ENCODE measurements at places on chromosomes 3 and 15. TPM values are rescaled to one million over a fixed set of nuclear protein-coding genes. Genes with fewer than 3 reads are reported as not detected.

- no peak for DNase-seq
Observed at GRCh38 chr3:73729969-73730440, 105.3 kb upstream of the PDZRN3 start.

DNA sequence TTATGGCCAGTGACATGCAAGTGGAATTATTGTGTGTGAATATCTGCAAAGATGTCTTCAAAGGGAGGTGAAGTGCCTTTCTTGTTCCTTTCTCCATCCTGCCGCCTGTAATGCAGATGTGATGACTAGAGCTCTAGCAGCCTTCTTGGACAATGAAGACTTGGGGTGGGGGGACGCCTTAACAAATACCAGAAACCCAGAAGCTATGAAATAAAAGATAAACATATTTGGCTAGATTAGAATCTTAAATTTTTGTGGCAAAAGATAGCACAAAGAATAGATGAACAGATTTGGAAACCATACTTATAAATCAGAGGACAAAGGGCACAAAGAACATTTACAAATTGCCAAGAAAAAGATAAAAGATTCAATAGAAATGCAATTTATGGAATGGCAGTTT is 56.1 kb downstream of the AMOTL2 start:
- DNase-seq: no peak

- no peak for DNase-seq
Observed at GRCh38 chr3:13272831-13273603, 147.1 kb downstream of the NUP210 start.

- no peak for DNase-seq
Observed at GRCh38 chr3:87350367-87351199, 74.2 kb upstream of the POU1F1 start.

- DNase-seq: no peak
Observed at GRCh38 chr3:115139072-115139471, 8.0 kb downstream of the ZBTB20 start.

GRCh38 chr3:62939707-62940106 is 64.5 kb upstream of the CADPS start:
- DNase-seq: no peak

GRCh38 chr3:32125012-32125411 is 18.6 kb downstream of the GPD1L start:
- DNase-seq: no peak

GRCh38 chr3:135964160-135964955 is 1.2 kb upstream of the PPP2R3A start:
- no peak for DNase-seq

GRCh38 chr3:170180908-170181885 is at the start of gene PHC3:
Gene PHC3, minus strand, starts transcription at chr3:170181733. Its CDS starts 18 bp downstream, at chr3:170181715.
- DNase-seq: peak; percentile 96

GRCh38 chr3:119579366-119580066 is at the start of gene ADPRH:
Gene ADPRH, plus strand, starts transcription at chr3:119579492. Its CDS starts 2,678 bp downstream, at chr3:119582170.
- DNase-seq: peak; percentile 95

DNA sequence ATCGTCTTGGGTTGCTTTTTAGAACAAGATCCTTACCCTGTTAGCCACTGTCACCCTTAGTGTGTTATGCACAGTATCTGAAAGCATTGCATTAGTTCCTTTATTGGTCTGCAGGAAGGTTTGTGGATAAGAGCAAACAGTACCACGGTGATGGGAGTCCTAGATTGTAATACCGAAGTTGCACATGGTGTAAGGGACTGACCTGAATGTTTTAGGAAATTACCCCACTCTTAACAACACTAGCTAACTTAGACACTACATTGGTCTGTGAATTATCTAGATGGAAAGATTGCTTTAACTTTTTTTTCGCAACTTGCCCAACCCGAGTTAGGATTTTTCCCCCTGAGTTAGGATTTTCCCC is 1.3 kb downstream of the STT3B start:
- DNase-seq: no peak

DNA sequence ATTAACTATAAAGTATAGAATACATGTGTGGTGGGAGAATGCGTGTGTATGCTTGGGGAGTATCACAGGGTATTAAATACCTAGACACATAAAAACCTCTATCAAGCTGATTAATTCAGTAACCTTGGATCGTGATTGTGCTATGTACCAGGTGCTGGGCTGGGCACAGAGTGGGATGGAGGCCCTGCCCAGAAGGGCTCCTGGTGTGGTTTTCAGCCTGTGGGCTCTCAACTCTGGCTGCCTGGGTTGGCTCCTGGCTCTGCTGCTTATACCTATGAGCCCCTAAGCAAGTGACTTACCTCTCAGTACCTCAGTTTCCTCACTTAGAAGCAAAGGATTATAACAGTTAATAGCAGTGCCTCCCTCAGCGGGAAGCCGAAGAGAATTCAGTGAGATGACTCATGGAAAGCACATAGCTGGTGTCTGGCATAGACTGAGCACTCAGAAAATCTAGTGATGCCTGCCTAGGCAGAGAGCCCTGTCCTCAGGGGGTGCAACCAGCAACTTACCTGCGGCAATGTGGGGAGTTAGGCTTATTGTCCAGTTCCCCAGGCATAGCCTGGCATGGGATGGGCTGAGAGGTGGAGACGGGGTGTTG is 90.6 kb upstream of the MYZAP start:
- no peak for DNase-seq

- peak; percentile 67 for DNase-seq
Observed at GRCh38 chr15:84151205-84151931, 84.2 kb upstream of the GOLGA6L4 start.

GRCh38 chr15:88252441-88252840 is 4.1 kb downstream of the NTRK3 start:
- no peak for DNase-seq

GRCh38 chr3:183393625-183394024 is 34.8 kb downstream of the MCF2L2 start:
- DNase-seq: no peak

DNA sequence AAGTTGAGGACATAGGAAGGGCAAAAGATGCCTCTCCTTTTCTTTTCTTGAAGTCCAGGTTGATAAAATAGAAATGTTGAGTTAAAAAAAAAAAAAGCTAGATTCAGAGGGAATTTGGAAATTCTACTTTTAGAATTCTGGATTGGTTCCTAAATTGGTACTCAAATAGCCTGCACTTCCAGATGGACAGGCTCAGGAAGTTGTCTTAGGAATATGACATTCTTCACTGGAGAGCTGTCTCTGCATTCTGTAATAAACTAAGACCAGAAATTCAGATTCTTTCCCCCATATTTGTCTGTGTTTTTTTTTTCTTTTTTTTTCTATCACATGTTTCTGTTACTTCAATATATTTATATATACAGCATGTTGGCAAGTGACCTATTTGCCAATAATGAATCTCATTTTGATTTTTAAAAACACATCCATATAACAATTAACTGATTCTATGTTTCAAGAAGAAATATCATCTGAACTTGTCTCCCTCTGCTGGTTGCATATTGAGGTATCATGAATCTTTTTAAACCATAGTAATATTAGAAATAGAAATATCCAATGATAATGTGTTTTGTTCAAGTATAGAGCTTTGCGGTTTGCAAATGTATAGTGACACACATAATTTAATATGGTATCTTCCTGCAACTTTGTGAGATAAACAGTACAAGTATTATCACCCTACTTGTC is 8.5 kb upstream of the LSAMP start:
- DNase-seq: no peak

DNA sequence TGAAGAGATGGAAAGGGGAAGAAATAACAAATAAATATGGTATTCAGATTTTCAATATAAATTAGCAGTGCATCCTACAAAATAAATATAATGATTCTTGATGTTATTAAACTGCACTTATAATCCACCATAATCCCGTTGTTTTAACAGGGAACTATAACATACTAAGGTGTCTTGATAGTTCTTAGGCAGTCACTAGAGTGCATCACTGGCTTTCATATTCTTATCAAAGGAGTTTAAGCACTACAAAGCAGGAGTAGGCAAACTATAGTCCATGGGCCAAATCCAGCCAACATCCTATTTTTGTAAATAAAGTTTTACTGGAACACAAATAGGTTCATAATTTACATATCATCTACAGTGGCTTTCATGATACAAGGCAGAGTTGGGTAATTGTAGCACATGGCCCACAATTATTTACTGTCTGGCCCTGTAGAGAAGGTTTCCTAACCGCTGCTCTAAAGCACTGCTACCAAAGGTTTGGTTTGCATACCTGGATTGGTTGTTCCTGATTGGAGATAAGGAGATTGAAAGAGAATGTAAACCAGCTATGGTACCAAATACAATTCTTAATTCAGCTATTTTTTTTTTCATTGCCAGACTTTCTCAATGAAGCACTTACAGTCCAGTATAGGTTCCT is 104.3 kb downstream of the ZNF280D start:
- DNase-seq: no peak

- no peak for DNase-seq
Observed at GRCh38 chr15:23002920-23003319, 22.8 kb upstream of the CYFIP1 start.

DNA sequence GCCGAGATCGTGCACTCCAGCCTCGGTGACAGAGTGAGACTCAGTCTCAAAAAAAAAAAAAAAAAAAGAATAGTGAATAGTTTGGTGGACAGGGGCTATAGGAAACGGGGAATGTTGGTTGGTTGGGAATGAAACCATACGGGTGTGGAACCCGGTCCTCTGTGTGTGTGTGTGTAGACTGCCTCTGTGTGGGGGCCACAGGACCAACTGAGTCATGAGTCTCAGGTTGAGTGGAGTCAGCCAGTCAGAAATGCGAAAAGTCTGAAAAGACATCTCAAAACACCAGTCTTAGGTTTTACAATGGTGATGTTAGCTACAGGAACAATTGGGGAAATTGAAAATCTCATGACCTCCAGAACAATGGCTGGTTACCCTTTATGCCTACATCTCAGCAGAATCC is 44.5 kb downstream of the ZDHHC19 start:
- no peak for DNase-seq

DNA sequence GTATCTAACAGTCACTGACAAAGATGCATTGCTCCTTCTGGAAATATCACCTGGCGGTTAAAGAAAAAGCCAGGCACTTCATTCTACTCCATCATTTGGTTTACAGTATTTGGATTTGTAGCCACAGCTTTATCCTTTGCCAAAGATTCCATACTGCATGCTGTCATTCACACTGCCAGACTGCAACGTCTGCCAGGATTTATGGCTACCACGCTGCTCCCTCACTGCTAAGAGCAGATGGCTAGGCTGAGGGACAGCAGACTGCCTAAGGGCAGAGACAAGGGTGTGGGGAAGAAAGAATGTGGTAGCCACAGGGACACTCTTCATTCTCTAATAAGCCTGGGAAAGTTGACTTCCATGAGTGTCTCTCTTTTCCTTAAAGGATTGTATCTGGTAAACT is 1047.0 kb downstream of the TUSC7 start:
- DNase-seq: no peak

- no peak for DNase-seq
Observed at GRCh38 chr3:186307594-186308221, 54.3 kb downstream of the DGKG start.

- DNase-seq: no peak
Observed at GRCh38 chr3:38099518-38099917, 37.4 kb downstream of the ACAA1 start.

DNA sequence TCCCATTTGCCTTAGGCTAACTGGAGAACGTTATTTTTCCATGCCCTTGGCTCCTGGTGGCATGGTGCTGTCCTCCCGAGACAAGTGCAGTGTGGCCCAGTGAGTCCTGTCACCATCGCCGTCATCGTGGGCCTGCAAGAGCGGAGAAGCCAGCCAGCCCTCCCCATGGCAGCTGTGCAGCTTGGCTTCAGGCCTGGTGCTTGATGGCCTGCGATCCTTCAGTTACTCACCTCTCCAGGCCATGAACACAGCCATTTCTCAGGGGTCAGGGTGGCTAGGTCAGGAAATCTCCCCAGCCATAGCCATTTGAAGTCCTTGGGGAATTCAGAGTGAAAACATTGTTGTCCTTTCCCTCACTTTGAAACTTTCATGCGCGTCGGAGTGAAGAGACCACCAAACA is 189.0 kb upstream of the RGMA start:
- DNase-seq: no peak

DNA sequence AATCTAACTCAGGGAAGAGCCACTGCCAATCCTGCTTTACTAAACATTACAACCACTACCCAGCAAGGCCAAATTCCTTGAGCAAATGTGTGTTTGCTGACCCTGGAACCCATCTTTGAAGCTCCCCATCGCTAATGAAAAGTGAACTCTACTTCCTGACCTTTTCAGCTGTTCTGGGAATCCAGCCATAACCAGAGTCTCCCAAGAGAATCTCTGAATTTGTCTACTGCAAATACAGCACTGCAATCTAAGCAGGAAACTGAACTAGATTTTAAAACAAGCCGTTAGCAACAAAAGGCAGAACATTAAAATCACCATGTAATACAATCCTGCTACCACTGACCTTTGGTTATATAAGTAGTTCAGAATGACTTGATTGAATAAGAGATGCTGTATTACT is 309.2 kb downstream of the MAGI1 start:
- DNase-seq: no peak

DNA sequence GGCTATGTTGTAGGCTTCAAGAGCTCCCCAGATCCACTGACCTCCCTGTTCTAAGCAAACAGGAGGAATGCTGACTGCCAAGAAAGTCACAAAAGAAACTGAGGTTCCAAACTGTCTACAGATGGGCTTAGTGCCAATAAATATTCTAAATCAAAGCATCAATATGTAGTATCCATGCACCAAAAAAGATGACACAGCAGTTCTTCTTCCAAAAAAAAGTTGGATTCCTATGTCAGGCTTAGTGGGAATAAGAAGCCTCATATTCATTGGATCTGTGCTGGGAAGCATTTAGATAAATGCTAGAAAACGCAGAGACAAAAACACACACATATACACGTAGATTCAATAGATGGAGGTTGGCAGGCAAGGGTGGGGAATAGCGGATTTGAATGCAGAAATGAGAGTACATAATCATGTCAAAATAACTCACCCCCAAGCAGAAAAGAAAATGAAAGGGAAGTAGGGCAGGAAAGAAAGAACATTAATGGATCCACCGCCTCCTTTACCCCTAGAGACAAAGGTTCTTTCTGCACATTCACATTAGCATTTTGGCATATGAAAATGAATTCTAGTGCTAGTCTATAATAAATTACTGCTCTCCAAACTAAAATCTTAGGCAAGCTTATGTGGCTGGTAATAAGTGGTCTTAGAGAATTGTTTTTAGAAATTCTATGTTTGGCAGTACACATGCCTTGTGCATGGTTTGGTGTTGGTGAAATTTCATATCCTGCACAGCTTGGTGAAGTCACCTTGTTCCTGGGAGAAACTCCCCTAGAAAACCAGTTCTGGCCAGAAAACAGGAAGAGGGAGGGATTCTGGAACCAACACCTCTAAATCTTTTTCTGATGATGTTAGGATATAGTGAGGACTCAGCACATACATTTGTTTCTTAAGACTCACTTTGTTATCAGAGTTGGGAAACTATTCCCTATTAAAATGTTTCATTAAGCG is 283.4 kb downstream of the LSAMP start:
- no peak for DNase-seq

The CPA3 gene
- 5.5 TPM for total RNA-seq

The DCLK3 gene
- 0.16 TPM for total RNA-seq

The PLCH1 gene
- total RNA-seq: not detected

The SAXO2 gene
- 4.0 TPM for total RNA-seq

The PARP14 gene
- 51.1 TPM for total RNA-seq

The LDHAL6B gene
- not detected for total RNA-seq

The CYP1A1 gene
- total RNA-seq: 65.0 TPM

The MAGI1 gene
- 74.8 TPM for total RNA-seq

The WWTR1 gene
- 65.9 TPM for total RNA-seq
